ENCODE measurements at places on chromosomes 12 and 14. TPM values are rescaled to one million over a fixed set of nuclear protein-coding genes. Genes with fewer than 3 reads are reported as not detected.

MANSC1 gene
- 12.1 TPM for total RNA-seq

ARHGEF25 gene
- 18.4 TPM for total RNA-seq

- DNase-seq: peak; percentile 91
Observed at GRCh38 chr12:124921200-124922031, 7.0 kb upstream of the UBC start.

DNA sequence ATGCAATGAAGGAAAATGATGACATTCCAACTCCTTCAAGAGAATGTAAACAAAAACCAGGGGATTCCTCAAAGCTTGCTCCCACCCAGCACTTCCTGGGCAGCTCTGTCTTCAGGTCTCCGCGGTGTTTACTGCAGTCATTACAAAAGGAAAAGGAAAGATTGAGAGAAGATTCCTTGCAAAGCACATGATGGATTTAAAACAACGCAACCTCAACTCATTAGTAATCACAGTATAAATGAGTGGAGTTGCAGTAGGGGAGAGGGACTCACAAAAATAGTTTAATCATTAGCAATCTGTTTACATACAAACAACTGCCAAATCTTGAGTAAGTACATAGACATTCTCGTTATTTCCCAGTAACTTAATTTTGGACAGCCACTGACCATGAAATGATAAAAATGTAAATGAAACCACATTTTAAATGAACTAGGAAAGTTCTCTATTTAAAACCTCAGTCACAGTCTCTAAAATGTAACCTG, 49.7 kb upstream of the OVCH1 start:
- no peak for DNase-seq
